Memory B cell (primary cell): ENCODE measurements at places on chromosomes 1 and 21.
A peak's percentile ranks its signal among the peaks of the same experiment; 100 is the strongest.

- no peak for DNase-seq
These were observed 89.8 kb downstream of the NMNAT2 start for GRCh38 chr1:183328371-183328770.

- no peak for DNase-seq
These were observed 5.4 kb upstream of the MYBPHL start for GRCh38 chr1:109312246-109312645.

DNA sequence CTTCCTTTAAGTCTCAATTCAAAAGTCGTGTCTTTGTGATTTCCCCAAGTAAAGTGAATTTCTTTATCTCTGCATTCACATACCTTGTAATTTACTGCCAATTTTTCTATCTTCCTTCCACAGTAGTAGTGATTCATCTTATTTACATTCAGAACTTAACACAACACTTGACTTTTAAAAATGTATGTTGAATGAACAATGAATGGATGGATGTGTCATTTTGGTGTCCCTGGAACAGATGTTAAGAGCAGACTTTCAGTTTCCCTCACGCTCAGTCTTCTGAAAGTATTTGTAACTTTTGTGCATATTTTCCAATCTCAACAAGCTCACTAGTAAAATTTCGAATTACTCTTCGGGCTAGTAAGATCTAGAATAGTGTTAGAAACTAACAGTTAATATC, 352.0 kb downstream of the HHIPL2 start:
- DNase-seq = no peak

GRCh38 chr1:147414505-147415163, 126.7 kb upstream of the BCL9 start:
- DNase-seq = no peak

- no peak for DNase-seq
These were observed 50.1 kb downstream of the BRWD1 start for GRCh38 chr21:39263372-39263771.

DNA sequence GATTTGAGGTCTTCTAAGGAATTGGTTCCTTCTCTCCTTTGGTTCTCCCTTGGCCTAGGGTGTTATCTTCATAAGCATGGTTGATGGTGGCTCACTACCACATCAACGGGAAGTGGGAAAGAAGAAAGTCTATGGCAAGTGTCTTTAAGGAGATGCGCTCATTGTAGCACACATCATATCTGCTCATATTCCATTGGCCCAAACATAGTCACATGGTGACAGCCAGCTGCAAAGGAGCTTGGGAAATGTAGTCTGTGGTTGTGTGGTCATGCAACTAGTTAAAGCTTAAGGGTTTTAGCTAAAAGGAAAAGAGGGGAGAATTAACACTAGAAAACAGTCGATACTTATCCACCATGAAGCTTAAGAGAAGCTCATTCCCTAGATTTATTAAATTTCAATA, 11.4 kb upstream of the MRPS6 start:
- DNase-seq = no peak

DNA sequence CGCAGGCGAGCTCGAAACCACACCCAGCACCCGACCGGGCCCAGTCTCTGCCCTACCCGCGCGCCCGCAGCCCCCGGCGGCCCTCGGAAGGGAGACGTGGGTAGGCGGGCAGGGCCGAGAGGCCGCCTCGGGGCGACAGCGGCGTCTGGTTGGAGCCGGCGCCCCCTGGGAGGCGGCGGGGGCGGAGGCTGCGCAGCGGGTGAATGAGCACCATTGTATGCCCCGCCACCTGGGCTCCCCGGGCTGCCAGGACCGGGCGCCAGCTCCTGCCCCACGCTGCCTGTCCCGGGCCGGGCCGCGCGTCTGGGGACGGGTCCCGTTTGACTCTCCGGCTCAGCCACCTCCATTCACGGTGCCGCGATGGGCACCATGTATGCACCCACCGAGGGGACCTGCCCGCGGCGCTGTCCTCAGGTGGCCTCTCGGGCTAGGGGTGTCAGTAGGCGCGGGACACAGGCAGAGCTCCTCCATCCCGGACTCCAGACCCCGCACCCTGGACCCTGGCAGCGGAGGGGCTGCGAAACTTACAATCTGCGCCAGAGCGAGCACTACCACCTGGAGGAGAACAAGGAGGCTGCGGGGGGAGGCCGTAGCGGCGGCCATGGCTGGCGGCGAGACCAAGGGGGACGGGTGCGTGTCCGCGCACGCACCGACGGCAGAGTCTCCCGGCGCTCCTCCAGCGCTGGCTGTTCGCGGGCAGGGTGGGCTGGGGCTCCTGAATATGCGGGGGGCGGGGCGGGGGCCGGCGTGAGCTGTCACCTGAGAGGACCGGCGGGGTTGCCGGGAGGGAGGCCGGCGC, at the start of gene COL9A2:
COL9A2 (minus strand) TSS at position 692 of the 799 bp plus-strand sequence; CDS start at position 603, 89 bp downstream.
- peak; percentile 74 for DNase-seq

GRCh38 chr1:51669272-51669671, 52.4 kb downstream of the OSBPL9 start:
- DNase-seq = no peak

DNA sequence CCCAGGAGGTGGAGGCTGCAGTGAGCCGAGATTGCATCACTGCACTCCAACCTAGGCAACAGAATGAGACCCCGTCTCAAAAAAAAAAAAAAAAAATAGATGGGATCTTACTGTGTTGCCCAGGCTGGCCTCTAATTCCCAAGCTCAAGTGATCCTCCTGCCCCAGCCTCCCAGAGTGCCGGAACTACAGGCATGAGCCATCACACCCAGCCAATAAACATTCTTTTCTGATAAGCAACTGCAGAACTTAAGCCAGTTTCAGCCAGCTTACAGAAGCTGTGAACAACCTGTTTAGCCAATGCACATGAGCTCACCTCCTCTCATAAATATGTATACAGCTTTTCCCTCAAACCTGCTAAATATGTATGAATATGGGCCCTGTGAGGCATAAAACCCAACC, 3.1 kb upstream of the MIIP start:
- no peak for DNase-seq

- no peak for DNase-seq
These were observed 39.7 kb downstream of the SLC35A3 start for GRCh38 chr1:100009458-100009857.

DNA sequence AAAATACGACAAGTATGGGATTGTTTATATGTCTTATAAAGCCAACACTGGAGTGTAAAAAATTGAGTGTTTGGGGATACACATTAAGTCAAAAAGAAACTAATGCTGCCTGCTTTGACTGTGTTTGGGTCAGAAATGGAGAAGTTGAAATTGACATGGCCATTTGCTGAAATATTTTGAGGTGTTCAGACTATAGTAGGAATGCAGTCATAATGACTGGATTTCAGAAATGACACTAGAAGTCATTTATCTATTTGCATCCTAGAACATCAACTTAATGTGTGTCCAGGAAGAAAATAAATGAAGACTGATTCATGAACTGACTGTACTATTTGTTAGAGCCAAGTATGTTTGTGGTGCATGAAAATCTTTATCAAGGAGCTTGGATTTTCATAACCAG, 28.4 kb downstream of the RASAL2 start:
- no peak for DNase-seq

DNA sequence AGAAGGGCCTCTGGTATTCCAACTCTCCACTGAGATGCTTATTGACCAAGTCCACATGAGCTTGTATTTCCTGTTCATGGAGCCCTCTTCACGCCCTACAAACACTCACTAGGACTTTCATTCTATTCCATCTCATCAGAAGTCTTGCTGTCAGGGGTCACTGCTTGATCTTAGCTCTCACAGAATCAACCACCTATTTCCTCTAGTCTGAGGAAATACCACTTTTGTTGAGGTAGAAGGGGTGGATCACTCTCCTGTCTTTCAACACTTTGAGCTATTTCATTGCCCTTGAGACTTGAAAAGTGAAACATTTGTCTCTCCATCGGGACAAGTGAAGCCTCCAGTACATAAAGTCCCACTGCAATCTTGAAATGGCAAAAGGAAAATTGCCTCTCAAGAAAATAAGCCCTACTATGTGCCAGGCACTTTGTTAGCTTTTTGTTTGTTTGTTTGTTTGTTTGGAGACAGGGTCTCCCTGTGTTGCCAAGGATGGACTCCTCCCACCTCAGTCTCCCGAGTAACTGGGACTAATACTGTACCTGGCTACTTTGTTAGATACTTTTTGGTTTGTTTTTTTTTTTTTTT, 19.8 kb upstream of the FAM110D start:
- no peak for DNase-seq

DNA sequence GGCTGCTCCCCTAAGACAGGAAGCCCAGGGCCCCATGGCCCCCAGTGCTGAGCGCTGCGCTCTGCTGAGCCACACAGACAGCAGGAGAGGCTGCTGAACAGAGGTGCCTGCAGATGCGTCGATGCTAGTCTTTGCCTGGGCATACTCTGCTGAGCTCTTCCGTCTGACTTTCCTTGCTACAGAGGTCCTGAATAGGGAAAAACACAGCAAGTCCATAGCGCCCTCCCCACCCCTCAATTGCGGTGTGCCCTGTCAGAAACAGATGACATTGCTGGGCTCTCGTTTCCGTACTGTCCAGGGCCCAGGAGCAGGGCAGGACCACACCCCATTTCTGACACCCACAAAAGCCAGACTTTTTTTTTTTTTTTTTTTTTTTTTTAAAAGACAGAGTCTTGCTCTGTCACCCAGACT, 252.5 kb downstream of the SDCCAG8 start:
- peak; percentile 30 for DNase-seq

- no peak for DNase-seq
These were observed 10.3 kb downstream of the SLC1A7 start for GRCh38 chr1:53132176-53132575.

DNA sequence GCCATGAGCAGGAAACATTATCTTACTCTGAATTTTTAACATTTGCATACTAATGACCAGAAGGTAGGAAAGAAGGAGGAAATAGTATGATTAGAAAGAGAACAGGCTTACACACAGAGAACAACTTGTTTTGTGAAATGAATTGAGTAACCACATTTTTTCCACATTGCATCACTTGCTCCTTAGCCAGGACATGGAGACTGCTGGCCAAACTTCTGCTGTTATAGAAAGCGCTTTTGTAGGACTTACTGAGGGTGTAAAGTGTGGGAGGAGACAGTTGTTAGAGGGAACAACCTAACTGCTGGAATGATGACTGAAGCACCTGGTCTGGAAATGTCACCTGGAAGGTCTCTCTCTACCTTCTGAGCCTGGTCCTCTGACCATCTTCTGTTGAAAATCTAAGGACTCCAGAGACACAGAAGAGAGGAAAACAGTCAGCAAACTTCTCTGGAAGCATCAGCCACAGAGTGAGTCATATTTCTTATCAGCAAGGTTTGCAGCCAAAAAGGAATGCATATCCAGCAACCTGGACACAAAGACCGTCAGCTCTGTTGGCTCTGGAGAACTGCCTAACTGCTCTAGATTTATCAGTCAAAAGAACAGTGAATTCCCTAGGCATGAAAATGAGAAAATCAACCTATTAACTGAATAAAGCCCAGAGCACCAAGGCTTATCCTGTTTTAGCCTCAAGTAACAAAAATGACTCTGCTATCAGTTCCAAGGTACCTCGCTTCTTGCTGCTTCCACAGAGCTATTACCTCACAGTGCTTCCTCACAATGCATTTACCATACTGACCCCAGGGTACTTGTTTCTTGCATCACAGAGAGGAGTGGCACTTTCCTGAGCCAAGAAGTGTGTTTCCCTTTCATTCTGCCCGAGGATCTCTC, 88.0 kb upstream of the SLFNL1 start:
- DNase-seq = no peak

- no peak for DNase-seq
These were observed 19.7 kb upstream of the SFT2D2 start for GRCh38 chr1:168206111-168206510.

DNA sequence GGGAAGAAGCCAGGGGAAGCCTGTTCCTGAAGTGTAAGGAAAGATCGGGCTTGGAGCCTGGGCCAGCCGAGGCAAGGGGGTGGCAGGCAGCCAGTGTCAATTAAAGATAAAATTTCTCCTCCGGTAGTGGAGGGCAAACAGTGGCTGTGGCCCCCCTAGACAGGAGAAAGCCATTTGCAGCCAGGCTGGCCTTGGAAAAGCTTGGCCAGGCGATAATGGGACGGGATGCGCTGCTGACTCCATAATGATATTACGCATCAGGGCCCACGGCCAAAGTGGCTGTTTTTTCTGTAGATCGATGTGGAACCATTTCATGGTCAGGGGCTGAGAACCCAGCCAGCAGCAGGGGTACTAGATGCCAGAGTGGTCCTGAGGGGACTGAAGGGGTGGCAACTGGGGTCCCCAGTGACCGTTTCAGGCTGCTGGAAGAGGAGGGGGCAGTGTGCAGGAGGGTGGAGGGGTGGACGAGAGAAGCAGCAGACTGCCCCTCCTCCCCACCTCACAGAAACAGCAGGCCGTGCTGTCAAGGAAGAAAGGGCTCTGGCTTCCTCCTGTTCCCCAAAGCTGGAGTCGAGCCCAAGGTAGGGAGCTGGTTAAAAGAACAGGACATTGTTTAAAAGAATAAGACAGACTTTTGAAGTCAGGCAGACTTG, 25.2 kb downstream of the KCNC4 start:
- no peak for DNase-seq

DNA sequence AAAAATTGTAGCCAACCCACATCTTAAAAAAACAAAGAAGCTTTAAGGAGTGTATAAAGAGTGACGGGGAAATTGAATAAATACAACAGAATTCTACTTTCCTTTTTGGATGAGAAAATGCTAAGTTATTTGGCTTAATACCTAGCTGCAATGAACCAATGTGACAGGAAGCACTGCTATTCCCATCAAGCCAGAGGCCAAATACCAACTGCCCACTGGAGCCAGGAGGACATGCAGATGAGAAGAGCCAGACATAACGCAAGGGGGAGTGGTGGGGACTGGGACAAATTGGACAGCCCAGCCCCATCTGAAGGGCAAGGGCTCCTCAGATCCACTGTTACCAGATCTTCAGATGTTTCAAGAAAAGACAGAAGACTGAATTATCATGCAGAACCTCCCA, 25.7 kb downstream of the DNAJC11 start:
- no peak for DNase-seq

DNA sequence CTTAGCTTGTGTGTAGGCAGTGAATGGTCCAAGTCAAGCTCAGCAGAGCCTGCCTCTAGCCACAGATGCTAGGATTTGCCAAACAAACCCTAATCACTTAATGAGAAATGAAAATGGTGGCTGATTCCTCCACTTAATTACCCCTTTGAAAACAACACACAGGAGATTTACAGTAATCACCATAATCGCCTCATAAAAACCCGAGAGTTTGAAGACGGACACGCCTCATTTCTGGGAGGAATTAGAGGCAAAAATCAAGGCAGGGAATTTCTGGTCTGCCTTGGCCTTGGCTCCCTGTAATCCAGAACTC, 16.3 kb upstream of the FOXE3 start:
- no peak for DNase-seq
